ENCODE measurements at places on chromosomes 6 and 20.

GRCh38 chr6:32096394-32097258 is 12.5 kb downstream of the TNXB start:
- no peak for DNase-seq

- DNase-seq, result no peak
These were observed 51.9 kb downstream of the IL22RA2 start for GRCh38 chr6:137121401-137121997.

DNA sequence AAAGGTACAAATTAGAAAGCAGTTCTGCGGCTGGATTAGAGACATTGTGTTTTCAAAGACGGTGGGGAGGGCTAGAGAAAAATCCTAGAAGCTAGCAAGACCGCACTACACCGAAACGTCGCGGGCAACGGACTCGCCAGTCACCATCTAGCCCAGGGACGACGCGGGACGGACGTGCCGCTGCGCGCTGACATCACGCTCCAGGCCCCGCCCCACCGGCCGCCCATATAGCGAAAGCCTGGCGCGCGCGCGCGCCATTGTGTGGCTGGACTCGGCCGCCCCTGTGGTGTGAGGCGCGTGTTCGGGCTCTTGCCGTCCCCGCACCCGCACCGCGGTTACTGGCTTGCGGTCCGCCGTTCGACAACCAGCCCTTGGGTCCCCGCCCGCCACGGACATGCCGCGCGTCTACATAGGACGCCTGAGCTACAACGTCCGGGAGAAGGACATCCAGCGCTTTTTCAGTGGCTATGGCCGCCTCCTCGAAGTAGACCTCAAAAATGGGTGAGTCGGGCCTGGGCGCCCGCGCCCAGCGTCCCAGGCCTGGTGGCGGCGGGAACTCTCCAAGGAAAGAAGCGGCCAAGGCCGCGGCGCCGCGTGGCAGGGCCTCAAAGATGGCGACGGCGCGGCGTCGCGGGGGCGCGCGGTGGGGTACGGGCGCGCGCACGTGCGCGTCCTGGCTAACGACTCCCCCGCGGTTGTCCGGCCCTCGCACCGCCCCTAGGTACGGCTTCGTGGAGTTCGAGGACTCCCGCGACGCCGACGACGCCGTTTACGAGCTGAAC is at the start of gene SRSF6:
SRSF6 (plus strand) TSS at position 257 of the 782 bp plus-strand sequence; CDS start at position 395, 138 bp downstream.
- peak; percentile 98 for DNase-seq

DNA sequence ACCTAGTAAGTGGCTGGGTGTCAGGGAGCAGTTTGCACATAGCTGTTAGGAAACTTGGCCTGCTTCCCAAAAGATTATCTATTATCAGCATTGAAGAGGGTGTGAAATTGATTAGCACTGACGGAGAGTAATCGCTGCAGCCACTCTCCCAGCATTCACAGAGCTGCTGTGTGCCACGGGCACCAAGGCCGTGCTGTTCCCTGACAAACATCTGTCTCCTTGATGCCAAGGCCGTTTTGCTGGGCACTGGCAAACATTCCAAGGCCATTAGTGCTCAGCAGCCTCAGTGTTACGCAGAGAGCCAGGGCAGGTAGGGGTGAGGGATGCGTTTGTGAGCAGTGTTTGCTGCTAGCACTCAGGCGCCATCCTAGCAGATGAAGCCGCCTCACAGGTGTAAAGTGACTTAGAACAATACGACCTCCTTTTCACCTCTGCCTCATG is 57.7 kb upstream of the VSTM2L start:
- peak; percentile 56 for DNase-seq

GRCh38 chr20:20851385-20851784 is 138.9 kb upstream of the RALGAPA2 start:
- DNase-seq, result no peak

GRCh38 chr20:40519918-40520317 is 169.1 kb downstream of the MAFB start:
- no peak for DNase-seq

DNA sequence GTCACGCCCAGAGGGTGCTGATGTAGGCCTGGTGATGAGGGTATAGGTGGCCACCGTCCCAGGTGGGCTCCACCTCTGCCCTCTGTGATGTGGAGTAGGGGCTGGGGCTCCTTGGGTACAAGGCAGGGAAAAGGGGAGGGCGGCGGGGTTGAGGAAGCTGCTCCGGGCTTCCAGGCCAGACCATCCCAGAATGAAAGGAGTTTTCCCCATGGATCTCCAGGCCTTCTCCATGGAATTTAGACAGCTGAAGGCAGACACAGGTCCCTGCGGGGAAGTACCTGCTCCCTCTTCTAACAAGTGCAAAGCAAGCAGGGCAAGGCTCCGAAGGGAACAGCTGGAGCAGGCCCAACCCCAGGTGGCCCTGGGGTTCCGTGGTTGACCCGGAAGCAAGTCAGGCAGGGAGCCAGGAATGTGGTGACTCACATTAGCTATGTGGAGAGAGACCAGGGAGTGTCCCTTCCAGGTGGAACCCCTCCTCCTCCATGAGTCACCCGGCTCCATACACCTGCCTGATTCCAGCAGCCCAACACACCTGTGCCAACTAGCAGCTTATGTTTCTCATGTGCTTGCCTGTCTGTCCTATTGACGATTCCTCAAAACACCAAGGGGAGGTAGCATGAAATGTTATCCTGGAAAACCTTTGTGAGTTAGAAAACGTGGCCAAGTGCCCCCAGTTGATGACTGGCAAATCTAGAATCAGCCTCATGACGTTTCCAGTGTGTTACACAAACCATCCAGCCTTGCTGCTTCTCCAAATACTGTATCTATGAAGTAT is 59.7 kb upstream of the SNX9 start:
- peak; percentile 83 for DNase-seq

- no peak for DNase-seq
These were observed 564.0 kb upstream of the AGPAT4 start for GRCh38 chr6:161837854-161838253.

DNA sequence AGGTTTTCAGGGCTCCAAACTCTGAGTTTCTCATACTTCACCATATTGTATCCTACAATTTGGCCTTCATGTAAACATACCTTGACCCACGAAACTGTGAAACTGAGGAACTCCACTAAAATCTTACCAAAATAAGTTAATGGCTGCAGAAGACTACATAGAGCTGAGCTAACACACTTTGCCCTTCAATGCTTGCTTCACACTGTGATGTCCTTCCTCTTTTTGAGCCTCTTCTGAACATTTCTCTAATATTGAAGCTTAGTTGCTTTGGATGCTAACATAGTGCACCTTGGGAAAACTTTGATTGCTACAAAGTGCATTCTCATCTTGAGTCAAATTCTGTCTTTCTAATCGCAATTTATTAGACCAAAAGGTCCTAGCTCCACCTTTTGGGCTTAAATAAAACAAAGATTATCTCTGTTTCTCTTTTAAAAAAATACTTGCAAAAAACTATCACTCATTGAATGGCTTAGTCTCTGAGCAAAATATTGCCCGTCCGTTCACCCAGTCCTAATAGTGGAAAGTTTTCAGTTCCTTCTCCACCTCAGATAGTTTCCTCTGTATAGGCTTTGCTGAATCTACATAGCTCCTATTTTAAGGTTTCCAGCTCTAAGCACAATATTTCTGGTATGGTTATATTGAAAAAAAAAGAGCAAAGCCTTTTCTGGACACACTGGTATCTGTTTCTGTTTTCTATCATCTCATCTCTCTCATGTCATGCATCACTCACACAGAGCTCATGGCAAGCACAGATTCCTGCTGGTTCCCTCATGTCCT is 494.6 kb downstream of the RFPL4B start:
- DNase-seq, result no peak

- DNase-seq, result no peak
These were observed 108.5 kb downstream of the EPM2A start for GRCh38 chr6:145626857-145627256.

DNA sequence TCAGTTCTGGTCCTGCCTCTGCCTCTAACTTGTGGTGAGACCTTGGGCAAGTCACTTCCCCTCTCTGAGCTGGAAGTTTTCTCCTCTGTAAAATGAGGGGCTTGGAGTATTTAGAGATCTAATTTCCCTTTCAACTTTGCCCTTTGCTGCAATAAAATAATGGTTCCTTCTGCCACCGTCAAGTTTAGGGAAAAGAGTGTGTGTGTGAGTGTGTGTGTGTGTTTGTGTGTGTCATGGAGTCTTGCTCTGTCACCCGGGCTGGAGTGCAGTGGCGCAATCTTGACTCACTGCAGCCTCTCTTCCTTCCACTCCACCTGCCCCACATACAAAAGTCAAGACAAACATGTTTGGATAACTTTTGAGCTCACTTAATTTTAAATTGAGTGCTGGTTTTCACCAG is 39.2 kb upstream of the PIM1 start:
- peak; percentile 34 for DNase-seq

DNA sequence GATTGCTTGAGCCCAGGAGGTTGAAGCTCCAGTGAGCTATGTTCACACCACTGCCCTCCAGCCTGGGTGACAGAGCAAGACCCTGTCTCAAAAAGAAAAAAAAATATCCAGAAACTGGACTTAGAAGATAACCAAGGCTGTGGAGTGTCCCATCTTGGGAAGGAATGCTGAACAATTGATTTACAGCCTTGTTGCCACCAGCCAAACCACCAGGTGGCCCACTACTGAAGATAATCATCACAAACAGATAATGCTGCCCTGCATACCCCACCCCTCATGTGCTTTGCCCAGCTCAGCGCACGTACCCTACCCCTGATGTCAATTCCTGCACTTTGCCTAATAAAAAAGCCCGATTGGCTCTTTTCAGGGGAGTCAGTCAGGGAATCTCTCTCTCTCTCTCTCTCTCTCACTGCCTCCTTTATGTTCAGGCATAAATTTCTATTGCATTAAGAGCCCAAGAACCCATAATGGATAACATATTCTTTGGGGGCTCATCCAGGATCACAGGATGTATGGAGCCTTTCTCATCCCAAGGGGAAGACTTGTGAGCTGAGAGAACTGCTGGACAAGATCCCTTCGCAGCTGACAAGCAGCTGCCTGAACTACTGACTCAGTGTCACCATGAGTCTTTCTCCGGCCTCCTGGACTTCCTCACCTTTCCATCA is 166.4 kb downstream of the CD24 start:
- DNase-seq, result no peak

GRCh38 chr20:1818895-1819294 is 76.3 kb upstream of the SIRPA start:
- DNase-seq, result no peak

GRCh38 chr6:87736809-87737540 is 34.9 kb upstream of the AKIRIN2 start:
- DNase-seq, result no peak

- DNase-seq, result no peak
These were observed 26.1 kb upstream of the ZNF831 start for GRCh38 chr20:59137532-59137931.

DNA sequence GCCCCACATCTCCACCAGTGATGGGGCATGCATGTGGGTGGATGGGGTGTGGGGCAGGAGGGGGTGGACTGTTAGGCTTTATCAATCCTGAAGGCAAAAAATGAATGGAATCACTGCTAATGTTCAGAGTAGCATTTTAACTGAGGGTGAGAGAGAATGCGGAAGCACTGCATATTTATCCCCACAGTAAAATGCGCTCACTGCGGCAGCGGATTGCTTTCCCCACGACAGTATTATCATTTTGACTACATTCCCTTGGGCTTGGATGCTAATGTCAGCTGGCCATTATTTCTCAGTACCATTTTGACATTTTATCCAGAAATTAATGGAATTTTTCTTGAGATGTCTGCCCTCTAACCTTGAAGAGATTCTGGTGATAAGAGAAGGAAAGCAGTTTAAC is 13.4 kb downstream of the ALDH8A1 start:
- DNase-seq, result no peak

DNA sequence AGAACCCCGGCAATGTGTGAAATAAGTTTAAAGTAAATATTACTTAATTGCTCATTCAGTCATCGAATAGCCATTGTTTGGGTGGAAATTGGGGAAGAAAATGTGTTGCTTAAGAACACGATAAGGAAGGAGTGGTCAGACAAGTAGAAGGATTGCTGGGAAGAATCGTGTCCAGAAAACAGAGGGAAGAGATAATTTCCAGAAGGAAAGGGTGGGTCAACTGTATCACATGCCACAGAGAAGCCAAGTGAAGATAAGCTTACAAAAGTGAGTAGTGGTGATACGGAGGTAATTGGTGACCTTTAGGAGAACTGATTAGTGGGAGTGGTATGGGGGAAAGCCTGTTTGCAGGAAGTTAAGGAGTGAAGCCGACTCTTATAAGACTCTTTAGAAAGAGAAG is 306.2 kb downstream of the SOX4 start:
- DNase-seq, result no peak

DNA sequence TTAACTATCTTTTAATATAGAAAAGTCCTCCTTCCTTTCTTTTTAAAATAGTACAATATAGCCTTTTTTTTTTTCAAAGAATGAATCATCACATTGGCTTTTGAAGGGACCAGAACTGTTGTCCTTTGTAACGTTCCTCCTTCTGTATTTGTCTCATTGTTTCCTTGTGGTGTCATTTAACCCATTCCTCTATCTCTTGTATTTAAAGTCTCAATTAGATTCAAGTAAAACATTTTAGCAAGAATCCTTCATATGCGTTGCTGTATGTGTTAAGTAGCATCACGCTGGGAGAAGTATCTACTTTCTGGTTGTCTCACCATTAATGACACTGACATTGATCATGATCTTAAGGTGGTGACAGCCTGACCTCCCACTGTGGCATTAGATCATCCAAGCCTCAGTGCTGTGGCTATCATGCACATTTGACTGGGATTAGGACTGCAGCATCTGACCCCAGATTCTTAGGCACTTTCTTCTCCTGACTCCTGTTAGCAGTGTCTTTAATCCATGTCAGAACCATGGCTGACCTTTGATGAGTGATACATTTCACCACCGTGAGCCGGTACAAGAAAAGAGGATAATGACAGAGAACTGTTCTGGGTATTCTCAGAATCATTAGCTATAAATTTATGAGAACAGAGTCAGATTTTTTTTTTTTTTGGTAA is 67.5 kb upstream of the TFB1M start:
- DNase-seq, result peak; percentile 9

GRCh38 chr6:154613137-154613676 is 102.7 kb upstream of the CNKSR3 start:
- DNase-seq, result no peak

GRCh38 chr6:21392177-21392576 is 201.4 kb upstream of the SOX4 start:
- no peak for DNase-seq
